ENCODE measurements at places on chromosomes 4 and X. TPM values are rescaled to one million over a fixed set of nuclear protein-coding genes. Genes with fewer than 3 reads are reported as not detected.

KCTD8 gene
- 0.28 TPM for total RNA-seq

MRFAP1 gene
- total RNA-seq: 184 TPM

CT45A1 gene
- total RNA-seq: not detected

HNRNPH2 gene
- total RNA-seq: 102 TPM

ZAR1 gene
- not detected for total RNA-seq

CLCN5 gene
- total RNA-seq: 12.6 TPM

WFS1 gene
- total RNA-seq: 21.4 TPM

ADH1C gene
- not detected for total RNA-seq

TAF7L gene
- 1.2 TPM for total RNA-seq

OTUD4 gene
- total RNA-seq: 32.6 TPM
